ENCODE measurements at places on chromosomes 1 and 21.
A peak's percentile ranks its signal among the peaks of the same experiment; 100 is the strongest.

DNA sequence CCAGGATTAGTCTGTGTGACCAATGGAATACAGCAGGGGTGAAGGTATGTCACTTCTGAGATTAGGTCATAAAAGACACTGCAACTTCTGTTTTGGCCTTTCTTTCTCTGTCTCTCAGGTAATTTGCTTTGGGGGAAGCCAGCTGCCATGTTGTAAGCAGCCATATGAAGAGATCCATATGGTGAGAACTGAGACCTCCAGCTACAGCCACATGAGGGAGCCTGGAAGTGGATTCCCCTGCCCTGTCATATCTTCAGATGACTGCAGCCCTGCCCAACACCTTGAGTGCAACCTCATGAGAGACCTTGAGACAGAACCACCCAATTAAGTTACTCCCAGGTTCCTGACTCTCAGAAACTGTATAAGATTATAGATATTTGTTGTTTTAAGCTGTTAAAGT lies 70.1 kb upstream of the ESRRG start:
- DNase-seq: no peak

- DNase-seq: peak; percentile 71
Measured at GRCh38 chr1:183159960-183160359, 26.1 kb upstream of the LAMC2 start.

DNA sequence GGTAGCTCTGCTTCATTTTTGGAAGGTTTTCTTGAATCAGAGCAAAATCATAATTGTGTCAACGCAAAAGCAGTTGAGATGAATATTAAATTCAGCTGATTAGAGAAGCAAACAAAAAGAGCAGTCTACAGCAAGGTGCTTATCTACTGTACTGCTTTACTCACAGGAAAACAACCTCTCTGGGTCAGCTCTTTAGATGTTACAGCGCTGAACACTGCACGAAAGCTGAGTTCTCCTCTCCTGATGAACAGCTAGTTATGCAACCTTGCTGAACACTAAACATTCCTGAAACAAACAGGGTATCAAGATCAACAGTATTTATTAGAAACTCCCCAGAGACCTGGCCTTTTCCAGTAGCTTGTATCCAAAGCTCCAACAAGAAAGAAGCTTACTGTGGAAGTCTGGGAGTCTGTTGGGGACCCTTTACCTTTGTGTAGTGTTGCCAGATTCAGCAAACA lies 41.3 kb downstream of the TBCE start:
- no peak for DNase-seq

GRCh38 chr1:1021010-1021919 lies 1.3 kb downstream of the AGRN start:
- peak; percentile 74 for DNase-seq

DNA sequence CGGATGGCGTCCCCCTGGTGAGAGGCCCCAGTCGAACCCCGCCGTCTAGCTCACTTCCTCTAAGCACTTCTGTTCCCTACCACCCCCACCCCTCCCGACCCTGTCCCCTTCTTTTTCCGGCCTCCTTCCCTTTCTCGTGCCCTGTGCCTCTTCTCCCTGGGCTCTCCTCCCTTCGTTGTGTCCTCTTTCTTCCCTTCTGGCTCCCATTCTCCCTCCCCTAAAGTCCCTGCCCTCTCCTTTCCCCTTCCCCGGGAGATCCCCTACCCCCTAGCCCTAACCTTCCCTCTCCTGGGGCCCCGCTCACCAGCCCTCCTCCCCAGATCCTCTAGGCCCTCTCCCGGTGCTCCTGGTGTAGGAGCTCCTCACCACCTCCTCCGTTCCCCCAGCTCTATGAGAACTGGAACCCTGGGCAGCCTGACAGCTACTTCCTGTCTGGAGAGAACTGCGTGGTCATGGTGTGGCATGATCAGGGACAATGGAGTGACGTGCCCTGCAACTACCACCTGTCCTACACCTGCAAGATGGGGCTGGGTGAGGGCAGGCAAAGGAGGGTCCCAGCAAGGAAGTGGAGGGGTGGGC lies 15.9 kb downstream of the BCAN start:
- DNase-seq: no peak

- no peak for DNase-seq
Measured at GRCh38 chr1:241408170-241408569, 51.2 kb upstream of the RGS7 start.

GRCh38 chr1:185479796-185480195 lies 162.8 kb upstream of the IVNS1ABP start:
- DNase-seq: no peak

DNA sequence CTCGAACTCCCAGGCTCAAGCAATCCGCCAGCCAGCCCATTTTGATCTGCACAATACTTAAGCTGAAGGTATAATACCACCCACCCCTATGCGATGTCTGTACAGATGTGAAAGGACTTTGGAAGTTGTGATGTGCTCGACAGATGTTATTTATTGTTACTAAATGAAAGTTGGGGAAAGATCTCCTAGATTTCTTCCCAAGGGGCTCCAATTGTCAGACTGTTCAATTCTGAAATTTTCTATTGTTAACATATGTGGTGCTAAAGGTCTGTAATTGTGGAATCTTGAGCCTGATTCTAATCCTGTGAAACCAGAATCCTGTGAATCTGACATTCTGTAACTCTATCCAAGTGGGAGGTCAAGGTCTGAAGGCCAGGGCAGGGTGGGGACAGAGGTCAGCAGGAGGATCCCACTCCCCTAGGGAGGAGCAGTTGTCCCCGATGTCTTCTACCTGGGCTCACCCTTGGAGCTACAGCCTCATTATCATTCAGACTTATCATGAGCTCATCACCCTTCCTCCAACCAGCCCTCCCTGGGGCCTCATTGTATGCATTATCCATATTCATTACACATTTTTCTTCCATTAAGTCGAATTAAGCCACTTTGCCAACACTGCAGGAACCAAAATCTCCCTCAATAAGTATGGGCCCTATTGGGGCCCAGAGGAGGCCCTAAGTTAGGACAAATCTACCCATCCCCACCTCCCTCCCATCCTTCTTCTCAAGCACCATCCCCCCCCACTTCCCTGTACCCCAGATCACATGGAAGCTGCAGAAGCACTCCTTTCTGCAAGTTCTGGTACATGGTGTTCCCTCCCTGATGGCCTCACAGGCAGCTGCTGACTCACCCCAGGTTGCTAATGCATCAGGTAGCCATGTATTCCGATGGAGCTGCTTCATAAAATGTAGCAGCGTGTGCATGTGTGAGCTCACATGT lies 32.3 kb downstream of the SHISAL2A start:
- DNase-seq: no peak

DNA sequence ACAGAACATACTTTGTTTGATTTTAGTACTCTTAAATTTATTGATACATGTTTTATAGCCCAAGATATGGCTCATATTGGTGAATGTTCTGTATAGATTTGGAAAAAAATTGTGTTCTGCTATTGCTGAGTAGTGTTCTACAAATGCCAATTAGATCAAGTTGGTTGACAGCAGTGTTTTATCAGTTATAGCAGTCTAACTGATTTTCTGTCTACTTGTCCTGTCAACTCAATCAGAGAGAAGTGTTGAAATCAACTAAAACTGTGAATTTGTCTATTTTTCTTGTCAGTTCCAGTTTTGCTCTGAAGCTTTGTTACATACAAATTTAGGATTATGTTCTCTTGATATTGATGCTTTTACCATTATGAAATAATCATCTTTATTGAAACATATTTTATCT lies 14.7 kb upstream of the MT1HL1 start:
- no peak for DNase-seq

DNA sequence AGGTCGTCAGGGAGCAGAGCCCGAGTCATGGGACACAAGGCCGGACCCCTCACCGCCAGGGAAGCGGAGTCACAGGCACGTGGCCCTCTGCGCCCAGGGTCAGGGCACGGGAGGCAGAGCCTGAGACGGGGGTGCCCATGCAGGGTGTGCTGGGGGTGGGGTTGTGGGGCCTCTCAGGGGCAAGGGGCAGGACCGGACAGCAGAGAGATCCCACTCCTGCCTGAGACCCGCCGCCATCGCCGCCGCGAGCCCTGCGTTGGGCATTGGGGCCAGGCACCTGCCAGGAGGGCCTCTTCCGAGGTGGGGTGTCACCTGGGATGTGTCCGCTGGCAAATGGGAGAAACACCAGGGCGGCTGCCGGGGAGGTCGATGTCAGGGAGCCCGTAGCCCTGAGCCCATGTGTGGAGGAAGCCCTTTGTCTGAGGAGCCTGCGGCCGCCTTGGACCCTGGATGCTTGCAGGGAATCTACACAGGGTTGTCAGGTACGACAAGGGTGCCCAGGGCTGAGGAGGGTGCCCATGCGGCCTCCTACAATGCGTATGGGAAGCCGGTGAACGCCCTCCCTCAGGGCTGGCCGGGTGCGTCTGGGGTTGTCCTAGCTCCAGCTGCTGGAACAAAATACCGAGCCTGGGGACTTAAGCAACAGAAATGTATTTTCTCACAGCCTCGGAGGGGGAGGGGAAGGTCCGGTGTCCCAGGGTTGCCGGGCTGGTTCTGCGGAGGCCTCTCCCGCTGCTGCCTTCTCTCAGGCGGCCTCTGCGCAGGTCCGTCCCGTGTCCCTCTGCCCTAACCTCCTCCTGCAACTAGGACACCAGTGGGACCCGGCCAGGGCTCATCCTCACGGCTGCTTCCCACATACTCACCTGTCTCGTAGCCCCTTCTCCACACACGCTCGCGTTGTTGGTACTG lies 16.4 kb upstream of the C1orf159 start:
- no peak for DNase-seq

- peak; percentile 73 for DNase-seq
Measured at GRCh38 chr1:245894843-245895242, 612.2 kb downstream of the SMYD3 start.

DNA sequence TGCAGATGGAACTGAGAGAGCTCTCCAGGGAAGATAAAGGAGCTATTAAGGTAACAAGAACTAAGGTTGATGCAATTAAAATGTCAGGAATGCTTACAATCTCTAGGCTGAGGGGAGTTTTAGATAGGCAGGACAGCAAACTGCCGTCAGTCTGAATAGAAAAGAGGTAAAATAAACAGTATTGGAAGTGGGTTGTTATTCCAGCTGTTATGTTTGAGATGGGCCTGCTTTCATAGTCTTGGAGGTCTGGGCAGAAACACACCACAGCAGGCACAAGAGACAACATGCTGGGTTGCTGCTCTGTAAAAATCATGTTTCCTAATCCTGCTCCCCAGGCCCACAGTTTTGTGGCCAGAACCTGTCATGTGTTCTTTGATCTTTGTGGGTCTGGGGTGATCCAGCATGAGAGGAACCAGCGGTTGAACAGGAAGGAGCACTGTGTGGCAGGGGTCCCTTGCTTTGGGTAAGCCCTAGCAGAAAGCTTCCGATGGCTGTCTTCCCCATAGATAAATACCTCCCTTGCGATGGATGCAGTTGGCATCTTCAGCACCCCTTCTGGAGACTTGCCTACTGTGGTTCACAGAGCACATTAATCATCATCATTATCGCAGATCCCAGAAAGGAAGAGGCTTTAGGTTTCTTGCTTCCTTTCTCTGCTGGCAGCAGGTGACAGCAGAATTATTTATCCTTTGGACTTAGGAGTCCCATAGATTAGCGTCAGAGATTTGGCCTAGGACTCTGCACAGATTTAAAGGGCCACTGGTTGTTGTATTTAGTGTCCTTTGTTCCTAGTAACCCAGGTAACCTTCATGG lies 97.1 kb downstream of the AK5 start:
- no peak for DNase-seq

DNA sequence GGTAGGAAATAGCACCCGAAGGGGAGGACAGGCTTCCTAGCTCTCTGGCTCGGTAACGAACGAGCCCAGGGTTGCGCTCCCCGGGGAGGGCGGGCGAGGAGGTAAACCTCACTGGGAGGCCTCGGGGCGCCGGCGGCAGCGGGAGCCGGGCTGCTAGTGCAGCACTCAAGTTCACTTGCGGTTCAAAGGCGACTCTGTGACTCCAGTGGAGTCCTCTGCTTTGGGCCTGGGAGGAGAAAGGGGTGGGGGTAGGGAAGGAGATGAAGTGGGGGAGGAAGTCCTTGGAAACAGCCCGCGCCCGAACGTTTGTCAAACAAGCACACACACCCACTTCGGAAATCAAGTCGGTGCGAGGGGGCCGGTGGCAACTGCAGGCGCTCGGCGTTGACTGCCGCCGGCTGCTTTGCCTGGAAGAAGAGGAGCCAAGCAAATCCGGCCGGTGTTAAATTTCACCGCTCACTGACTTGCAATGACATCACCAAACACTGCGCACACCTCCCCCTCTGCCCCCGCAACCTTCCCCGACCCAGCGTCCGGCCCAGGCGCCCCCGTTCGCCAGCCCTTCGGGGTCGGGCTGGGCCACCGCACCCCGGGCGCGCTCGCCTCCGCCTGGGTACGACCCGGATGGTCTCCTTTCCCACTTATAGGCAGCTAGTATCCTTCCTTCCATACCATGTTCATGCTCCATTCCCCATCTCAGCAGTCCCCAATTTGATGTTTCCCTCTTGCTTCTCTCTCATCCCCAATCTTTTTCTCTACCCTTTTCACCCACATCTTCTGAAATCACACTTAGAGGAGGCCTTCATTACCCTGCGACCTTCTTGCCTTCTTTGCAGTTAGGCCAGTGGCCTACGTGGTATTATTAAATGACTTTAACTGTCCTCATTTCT lies at the start of gene COL24A1:
Gene COL24A1 (minus strand): TSS at position 207 of the 890 bp plus-strand sequence. CDS start 376 bp downstream, outside the sequence.
- DNase-seq: no peak

GRCh38 chr1:147334292-147334691 lies 91.8 kb downstream of the CHD1L start:
- no peak for DNase-seq

DNA sequence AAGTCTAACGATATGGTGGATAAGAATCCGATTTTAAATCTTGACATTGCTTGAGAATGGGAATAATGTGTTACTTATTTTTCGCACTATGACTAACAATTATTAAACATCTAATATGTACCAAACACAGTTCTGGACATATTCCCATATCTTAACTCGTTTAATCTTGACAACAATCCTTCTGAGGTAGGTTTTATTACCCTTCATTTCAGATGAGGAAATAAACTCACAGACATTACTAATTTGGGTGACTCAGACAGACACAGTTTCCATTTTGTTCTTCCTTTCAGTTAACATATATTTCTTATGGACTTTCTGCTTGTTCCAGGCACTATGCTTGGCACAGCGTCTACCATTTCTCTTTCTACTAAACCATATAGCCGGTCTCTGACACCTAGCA lies 244.8 kb downstream of the SMYD3 start:
- no peak for DNase-seq

GRCh38 chr1:10152709-10153284 lies 57.6 kb upstream of the KIF1B start:
- peak; percentile 50 for DNase-seq

All from urothelium cell line (cell line).